ENCODE measurements at places on chromosomes 6 and 20.

DNA sequence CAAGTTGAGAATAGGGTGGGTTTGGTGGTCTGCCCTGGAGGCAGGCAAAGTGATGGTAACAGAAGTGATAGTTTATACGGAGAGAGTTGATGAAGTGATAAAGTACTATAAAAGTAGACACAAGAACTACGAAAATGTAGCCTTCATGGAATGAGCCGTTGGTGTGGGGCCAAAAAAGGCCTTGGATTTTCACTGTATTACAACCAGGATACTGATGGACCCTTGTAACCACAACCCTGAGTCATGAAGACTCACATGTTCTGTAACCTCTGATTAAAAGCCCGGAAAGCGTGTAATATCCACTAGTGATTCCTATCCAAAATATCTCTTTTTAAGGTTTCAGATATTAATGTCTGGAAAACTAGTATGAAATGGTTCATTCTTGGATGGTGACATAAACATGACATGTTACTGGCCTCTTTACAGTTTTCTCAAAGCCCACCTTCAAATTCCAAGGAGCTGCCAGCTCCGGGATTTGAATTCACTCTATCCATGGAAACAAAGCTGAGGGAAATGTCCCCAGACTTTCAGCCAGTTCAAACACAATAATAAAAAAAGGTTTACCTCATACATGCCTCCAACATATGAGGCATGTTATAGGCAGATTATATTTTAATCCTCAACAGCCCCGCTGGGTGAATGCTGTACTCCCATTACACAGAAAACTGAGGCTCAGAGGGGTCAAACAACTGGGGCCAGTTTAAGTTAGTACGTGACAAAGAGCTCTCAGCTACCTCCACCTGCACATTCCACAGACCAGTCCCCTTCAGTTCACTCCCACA lies 55.4 kb downstream of the MRPL14 start:
- no peak for DNase-seq

GRCh38 chr6:6714118-6714897 lies 125.8 kb downstream of the LY86 start:
- no peak for DNase-seq

DNA sequence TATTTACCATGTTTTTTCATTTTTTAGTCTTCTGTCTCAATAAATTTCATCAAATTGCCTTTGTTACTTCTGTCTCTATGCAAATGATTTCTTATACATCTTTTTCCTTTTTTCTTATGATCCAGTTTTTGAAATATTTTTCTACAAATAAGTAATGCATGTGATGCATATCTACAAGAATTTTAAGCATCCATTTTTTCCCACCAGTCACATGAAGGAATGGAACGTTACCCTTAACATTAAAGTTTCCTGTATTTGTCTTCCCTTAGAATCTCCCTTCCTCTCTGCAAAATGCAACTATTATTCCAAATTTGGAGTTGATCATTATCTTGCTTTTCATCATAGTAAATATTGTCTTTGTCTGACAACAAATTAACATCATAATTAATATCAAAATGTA lies 35.5 kb downstream of the PSMB9 start:
- no peak for DNase-seq

DNA sequence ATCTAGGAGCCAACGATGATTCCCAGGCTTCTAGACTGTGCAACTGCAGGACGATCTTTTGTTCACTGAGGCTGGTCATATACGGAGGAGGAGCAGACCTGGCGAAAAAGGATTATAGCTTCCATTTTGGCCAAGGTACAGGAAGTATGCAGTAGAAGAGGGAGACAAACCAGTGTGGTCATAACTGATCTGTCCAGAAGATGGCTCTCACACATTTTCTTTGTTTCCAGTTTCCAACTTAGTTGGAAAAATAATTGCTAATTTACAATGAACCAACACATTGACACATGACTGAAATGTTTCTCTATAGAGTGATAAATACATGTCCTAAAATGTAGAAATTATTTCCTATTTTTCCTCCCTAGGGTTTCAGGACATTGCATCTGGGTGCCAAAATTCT lies 364.1 kb upstream of the BTBD3 start:
- DNase-seq, result no peak
